Cerebellar nuclear complex (tissue), 1 donor: ENCODE measurements at places on chromosomes 2 and 18.

- DNase-seq = no peak
Measured at GRCh38 chr2:218806346-218806978, 24.5 kb downstream of the CYP27A1 start.

GRCh38 chr2:68806511-68807109 is 64.6 kb downstream of the BMP10 start:
- DNase-seq = no peak

- peak; percentile 24 for DNase-seq
Measured at GRCh38 chr18:50665519-50665918, 105.6 kb downstream of the MAPK4 start.

DNA sequence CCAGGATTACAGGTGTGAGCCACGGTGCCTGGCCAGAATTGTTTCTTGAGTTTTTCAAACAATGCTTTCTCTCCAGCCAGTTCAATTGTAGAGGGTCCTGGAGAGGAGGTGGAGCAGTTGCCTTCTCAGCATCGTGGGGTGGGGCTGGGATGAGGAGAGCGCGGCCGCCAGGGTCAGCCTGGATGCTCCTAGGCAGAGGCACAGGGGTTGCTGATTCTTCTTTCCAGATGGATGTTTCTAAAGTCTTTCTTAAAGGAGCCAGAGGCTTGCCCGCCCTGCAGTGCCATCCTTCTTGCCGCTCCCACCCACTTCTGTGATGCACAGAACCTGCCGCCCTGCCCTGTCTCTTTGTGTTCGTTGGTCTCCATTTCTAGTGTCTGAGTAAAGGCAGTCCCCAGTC is 61.1 kb downstream of the AGAP1 start:
- DNase-seq = no peak

DNA sequence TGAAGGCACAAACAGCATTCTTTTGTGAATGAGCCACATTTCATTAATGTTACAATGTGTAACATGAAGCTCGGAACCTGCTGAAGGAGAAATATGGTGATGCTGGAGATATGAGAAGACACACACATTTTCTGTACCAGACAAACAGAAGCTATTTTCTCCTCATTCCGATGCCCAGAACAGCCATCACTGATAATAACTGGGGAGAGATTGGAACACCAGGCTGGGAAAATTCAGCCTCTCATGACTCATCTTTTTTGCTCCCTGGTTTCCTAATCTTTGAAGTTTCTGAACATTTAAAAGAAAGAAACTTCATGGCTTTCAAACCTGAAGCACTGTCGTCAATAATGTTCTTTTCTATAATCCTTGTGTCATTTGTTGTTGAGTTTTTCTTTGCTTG is 110.9 kb downstream of the LYPD6 start:
- no peak for DNase-seq

DNA sequence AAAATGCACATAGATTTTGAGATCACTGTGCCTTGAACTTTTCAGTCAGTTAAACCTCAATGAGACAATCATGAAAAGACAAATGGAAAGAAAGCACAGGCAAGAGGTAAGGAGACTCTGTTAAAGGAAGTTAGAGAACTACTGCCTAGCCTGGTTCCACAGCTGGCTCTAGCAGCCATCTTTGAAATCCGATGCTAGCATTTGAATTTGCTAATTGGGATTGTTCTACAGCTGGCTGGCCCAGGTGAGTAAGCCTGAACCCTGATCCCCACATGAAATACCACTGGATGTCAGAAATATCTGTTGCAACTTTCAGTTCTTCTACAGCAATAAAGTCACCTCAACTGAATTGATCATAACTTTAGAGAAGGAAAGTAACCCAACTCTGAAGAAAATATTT is 315.2 kb upstream of the CHAC2 start:
- no peak for DNase-seq

DNA sequence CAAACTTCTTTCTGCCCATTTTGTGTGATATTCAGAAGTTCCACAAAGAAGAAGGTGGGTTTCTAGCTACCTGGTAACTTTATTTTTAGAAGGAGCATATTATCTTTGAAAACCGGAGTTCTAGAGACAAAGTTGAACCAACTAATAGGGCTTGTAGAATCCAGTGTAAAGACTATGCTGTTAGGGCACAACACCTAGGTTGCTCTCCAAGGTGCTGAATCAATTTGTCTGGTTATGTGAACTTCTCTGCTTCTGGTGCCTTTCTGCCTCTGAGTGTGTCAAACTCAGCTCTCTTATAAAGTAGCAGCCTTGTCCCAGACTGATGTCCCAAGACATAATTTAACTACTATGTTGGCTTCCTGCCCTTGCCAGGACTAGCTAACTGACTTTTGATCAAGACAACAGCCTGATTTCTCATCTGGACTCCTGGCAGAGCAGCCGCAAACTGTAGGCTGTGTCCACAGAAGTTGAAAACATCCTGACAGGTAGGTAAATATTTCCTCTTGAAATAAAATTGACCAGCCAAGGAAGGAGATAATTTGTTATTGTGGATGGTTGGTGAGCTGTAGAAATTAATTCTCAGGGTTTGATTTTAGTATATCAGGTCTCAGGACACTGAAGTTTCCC is 119.4 kb downstream of the CYRIA start:
- no peak for DNase-seq

- DNase-seq = no peak
Measured at GRCh38 chr18:76619621-76620315, 124.7 kb upstream of the ZNF516 start.
